ENCODE measurements at places on chromosomes 3 and 15. TPM values are rescaled to one million over a fixed set of nuclear protein-coding genes. Genes with fewer than 3 reads are reported as not detected.

DNA sequence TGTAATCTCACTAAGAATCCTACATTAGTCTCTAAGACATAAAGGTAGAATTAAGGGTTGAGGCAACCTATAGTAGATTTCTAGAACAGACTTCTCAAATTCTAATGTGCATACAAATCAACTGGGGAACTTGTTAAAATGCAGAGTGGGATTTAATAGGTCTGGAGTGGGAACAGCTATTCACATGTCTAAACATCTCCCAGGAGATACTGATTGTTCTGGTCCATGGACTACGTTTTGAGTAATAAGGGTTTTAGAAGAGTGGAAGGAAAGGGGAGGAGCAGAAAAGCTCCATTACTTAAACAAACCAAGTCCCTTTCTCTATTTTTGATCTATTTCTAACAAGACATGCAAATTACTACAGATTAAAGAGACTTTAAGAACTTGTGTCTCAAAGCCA is 524.8 kb downstream of the TUSC7 start:
- DNase-seq: no peak
- no peaks in the 10 kb centered on the region for H3K4me1 ChIP-seq
- no peak overlapping the region for H3K4me3 ChIP-seq
- H3K27me3 ChIP-seq: peaks cover 10% of the 10 kb centered on the region

DNA sequence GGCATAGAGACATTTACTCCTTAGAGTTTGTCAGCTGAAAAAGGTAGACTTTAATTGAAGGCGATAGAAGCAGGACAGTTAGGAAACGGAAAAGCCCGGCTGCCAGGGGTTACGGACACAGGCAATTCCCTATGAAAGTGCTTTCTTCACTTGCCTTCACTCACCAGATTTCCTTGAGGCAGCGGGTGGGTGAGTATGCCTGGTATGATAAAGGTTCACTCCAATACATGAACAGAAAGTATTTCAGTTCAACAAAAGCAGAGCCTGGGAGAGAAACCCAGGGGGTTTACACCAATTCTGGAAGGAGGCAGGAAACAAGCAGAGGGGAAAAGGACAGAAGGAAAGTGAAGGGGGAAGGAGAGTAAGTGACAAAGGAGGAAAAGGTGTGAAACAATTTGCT is 53.9 kb downstream of the QTRT2 start:
- H3K27me3 ChIP-seq: peaks cover 18% of the 10 kb centered on the region
- no peaks in the 10 kb centered on the region for H3K36me3 ChIP-seq
- no peak overlapping the region for H3K4me3 ChIP-seq
- H3K27ac ChIP-seq: no peak overlapping the region
- no peak for DNase-seq
- no peaks in the 10 kb centered on the region for H3K4me1 ChIP-seq

DNA sequence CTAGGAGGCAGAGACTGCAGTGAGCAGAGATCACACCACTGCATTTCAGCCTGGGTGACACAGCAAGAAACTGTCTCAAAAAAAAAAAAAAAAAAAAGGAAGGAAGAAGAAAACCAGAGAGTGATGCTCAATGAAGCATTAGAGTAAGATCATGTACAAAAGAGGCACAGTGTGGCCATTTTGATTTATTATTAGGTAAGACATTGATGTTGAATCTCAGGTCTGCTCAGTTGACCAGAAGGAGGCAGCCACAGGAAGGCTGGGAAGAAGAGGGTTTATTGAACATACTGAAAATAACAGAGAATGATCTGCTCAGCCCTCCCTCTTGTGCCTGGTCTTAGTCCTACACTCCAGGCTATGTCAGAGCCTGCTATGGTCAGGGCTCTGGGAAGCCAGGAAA is 15.6 kb downstream of the LRRK1 start:
- H3K4me3 ChIP-seq: no peak overlapping the region
- H3K27ac ChIP-seq: no peak overlapping the region
- DNase-seq: no peak
- no peaks in the 10 kb centered on the region for H3K36me3 ChIP-seq
- no peaks in the 10 kb centered on the region for H3K27me3 ChIP-seq
- peaks cover 13% of the 10 kb centered on the region for H3K4me1 ChIP-seq

FRMD4B gene
- total RNA-seq: 10.6 TPM

GOLGA8S gene
- 0.32 TPM for total RNA-seq

TRH gene
- not detected for total RNA-seq

- H3K27ac ChIP-seq: no peak overlapping the region
- H3K27me3 ChIP-seq: peaks cover 5% of the 10 kb centered on the region
- peaks cover 9% of the 10 kb centered on the region for H3K4me1 ChIP-seq
- no peak for DNase-seq
- H3K4me3 ChIP-seq: no peak overlapping the region
- H3K36me3 ChIP-seq: no peaks in the 10 kb centered on the region
Measured at GRCh38 chr3:189805375-189806067, 174.3 kb downstream of the TP63 start.

- H3K36me3 ChIP-seq: peaks cover 11% of the 10 kb centered on the region
- H3K27me3 ChIP-seq: no peaks in the 10 kb centered on the region
- no peak for DNase-seq
Measured at GRCh38 chr3:150567328-150567727, 20.7 kb downstream of the EIF2A start.

SPRED1 gene
- 26.8 TPM for total RNA-seq

GRCh38 chr3:25455441-25456132 is 27.5 kb downstream of the RARB start:
- H3K36me3 ChIP-seq: no peaks in the 10 kb centered on the region
- H3K4me3 ChIP-seq: peak overlapping the region; percentile 35
- peaks cover 59% of the 10 kb centered on the region for H3K4me1 ChIP-seq
- H3K27me3 ChIP-seq: no peaks in the 10 kb centered on the region
- DNase-seq: no peak
- peak overlapping the region; percentile 93 for H3K27ac ChIP-seq

PRSS50 gene
- total RNA-seq: not detected

ALS2CL gene
- 3.6 TPM for total RNA-seq

GRCh38 chr3:129112308-129113052 is 9.1 kb downstream of the RAB43 start:
- peak overlapping the region; percentile 92 for H3K27ac ChIP-seq
- H3K36me3 ChIP-seq: peaks cover 6% of the 10 kb centered on the region
- no peaks in the 10 kb centered on the region for H3K27me3 ChIP-seq
- peaks cover 20% of the 10 kb centered on the region for H3K4me1 ChIP-seq
- no peak overlapping the region for H3K4me3 ChIP-seq
- no peak for DNase-seq

DNA sequence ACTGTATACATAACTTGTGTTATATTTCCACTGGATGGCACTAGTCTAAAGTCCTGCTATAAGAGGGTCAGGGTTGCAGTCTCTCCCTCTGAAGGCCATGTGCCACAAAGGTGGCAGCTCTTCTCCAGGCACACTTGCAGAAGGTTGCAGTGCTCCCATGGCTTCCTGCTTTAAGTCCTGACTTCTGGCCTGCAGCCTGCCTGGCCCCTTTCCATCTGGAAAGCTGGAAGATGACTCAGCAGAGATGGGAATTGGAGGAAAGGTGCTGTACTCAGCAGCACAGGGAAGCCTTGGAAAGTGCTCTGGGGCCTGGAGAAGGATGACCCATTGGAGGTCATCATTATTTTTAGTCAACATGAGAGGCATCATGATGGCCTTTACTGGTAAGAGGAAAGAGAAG is 40.9 kb upstream of the MRPL3 start:
- H3K36me3 ChIP-seq: no peaks in the 10 kb centered on the region
- H3K27ac ChIP-seq: peak overlapping the region; percentile 19
- peaks cover 20% of the 10 kb centered on the region for H3K27me3 ChIP-seq

FETUB gene
- total RNA-seq: not detected

DNA sequence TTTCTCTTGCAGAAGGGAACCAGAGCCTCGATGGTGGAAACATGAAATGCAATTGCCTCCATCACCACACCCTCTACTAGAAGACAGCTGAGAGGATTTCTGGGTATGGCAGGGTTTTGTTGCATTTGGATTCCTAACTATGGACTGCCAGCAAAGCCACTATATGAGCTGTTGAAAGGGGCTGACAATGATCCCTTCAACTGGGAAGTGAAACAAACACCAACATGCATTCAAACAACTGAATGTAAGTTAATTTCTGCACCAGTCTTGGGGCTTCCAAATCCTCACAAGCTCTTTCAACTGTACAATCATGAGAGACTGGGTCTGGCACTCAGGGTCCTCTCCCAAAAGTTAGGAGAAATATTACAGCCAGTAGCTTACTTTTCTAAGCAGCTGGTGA is 116.7 kb upstream of the PLCL2 start:
- no peak for DNase-seq
- no peak overlapping the region for H3K27ac ChIP-seq
- peaks cover 7% of the 10 kb centered on the region for H3K27me3 ChIP-seq
- peaks cover 14% of the 10 kb centered on the region for H3K4me1 ChIP-seq
- H3K4me3 ChIP-seq: no peak overlapping the region

DNA sequence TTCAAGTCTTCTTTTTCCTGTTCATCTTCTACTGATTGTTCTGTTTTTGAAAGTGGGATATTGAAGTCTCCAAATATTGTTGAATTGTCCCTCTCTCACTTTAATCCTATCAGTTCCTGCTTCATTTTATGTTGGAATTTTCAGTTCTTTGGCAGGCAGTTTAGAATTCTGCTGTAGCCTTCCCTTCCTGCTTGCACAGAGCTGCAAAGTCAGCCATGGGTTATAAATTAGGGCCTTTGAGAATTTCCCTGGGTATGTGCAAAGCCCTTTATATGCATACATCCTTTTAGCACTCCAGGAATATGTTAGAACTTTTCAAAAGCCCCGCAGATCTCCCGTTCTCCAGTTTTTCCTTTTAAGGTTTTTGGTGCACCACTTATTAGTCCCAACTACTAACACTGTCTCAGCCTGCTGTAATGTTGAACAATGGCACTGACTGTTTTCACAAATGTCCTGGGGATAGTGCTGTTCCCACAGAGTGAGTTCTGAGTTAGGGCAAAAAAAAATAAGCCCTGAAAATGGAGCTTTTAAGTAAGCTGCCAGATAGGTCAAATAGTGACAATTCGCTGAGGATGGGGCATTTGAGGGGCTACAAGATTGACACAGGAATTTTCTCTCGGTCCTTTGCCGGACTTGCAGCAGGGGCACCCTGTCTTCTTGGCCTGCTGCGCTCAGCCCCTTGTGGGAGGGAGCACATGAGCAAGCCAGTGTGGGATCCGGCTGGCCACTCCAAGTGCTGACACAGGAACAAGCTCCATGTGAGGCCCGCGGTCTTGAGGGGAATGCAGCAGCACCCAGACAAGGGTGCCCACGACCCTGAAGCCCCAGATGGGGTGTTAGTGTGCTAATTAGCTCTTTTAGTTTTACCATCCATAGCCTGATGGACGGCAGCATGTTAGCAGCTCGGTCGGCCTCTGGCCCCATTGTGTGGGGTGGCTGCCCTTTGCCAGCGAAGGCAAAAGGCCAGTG is 96.0 kb downstream of the VPS8 start:
- H3K4me1 ChIP-seq: peaks cover 12% of the 10 kb centered on the region
- H3K36me3 ChIP-seq: peaks cover 28% of the 10 kb centered on the region
- H3K4me3 ChIP-seq: no peak overlapping the region
- no peaks in the 10 kb centered on the region for H3K27me3 ChIP-seq
- peak; percentile 90 for DNase-seq
- no peak overlapping the region for H3K27ac ChIP-seq

Data from chondrocyte (in vitro differentiated cells).